ENCODE measurements at places on chromosomes 6 and 20. TPM values are rescaled to one million over a fixed set of nuclear protein-coding genes. Genes with fewer than 3 reads are reported as not detected.

The MAK gene
- total RNA-seq, result 1.3 TPM

DNA sequence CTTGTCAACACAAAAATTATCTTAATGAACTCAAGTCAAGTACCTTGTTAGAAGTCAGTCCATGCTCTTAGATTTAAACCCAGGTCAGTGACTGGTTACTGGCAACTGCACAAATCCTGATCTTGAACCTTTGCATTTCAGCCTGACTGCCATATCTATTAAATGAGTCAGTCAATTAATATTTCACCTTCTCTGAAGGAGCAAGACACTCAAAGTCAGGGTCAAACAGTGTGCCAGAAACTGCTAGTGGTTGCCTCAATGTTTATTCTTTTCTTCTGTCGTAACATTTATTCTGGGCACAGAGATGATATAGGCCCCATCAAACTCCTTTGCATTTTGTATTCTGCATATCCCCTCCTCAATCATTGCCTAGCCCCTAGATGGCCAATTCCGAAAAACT lies 193.9 kb upstream of the MOCS1 start:
- no peak overlapping the region for H3K4me3 ChIP-seq
- H3K27ac ChIP-seq, result no peak overlapping the region
- DNase-seq, result no peak
- H3K27me3 ChIP-seq, result peaks cover 4% of the 10 kb centered on the region
- H3K4me1 ChIP-seq, result peaks cover 2% of the 10 kb centered on the region

DNA sequence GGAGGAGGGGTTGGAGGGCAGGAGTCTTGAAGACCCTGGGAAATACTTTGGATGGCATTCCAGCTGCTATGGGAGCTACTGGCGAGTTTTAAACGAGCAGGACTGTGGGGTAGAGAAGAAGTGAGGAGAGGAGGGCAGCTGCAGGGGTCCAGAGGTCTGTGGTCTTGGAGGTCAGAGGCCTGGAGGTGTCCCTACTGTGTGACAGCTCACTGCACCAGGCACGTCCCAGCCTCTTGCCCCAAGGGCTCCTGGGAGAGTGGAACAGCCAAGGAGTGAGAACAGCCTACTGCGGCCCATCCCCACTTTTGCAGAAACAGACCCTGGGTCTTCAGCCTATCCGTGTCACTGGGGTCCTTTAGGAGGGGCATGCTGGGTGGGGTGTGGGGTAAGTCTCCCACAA lies 2.9 kb upstream of the NOL4L start:
- H3K4me1 ChIP-seq, result peaks cover 6% of the 10 kb centered on the region
- no peaks in the 10 kb centered on the region for H3K36me3 ChIP-seq
- no peak for DNase-seq
- peaks cover 42% of the 10 kb centered on the region for H3K27me3 ChIP-seq
- H3K4me3 ChIP-seq, result no peak overlapping the region

DNA sequence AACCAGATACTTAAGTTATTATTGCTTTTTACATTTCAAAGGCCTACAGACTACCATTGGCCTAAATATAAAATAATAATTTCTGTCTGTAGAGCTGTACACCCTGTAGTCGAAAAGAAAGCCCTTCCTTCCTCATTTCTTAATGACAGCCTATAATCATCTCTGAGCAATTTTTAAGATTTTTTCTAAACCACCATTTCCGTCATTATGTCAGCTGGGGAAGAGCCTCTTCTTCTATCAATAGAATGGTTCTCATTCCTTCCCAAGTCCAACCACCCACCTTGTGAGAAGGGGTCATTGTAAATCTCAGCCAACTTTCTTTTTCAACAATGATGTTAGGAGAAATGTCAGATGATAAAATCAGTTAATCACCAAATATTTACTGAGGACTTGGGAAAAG lies 91.8 kb downstream of the PLEKHG1 start:
- H3K27me3 ChIP-seq, result no peaks in the 10 kb centered on the region
- no peak overlapping the region for H3K27ac ChIP-seq
- DNase-seq, result no peak
- H3K36me3 ChIP-seq, result no peaks in the 10 kb centered on the region

Measured in progenitor cell of endocrine pancreas (in vitro differentiated cells).